Stimulated activated memory B cell treated with anti-CD40 and anti-IgM and Interleukin-4, amounts not matched to agents 10 μg/mL and 1 μg/mL and 100 μg/mL, for 72 hours (primary cell): ENCODE measurements at places on chromosomes 7 and 10.

- ATAC-seq: no peak
Measured at GRCh38 chr7:98483276-98483963, 82.5 kb upstream of the BAIAP2L1 start.

- ATAC-seq: no peak
Measured at GRCh38 chr7:53418834-53419482, 383.5 kb downstream of the POM121L12 start.

DNA sequence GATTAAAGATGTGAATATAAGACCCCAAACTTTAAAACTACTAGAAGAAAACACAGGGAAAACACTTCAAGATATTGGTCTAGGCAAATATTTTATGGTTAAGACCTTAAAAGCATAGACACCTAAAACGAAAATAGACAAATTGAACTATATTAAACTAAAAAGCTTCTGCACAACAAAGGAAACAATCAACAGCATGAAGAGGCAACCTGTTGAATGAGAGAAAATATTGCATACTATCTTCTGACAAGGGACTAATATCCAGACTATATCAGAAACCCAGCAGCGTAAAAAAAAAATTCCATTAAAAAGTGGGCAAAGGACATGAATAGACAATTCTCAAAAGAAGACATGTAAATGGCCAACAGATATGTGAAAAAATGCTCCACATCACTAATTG, 18.6 kb downstream of the PAPSS2 start:
- no peak for ATAC-seq

GRCh38 chr7:157006205-157006747, 4.2 kb downstream of the MNX1 start:
- no peak for ATAC-seq

DNA sequence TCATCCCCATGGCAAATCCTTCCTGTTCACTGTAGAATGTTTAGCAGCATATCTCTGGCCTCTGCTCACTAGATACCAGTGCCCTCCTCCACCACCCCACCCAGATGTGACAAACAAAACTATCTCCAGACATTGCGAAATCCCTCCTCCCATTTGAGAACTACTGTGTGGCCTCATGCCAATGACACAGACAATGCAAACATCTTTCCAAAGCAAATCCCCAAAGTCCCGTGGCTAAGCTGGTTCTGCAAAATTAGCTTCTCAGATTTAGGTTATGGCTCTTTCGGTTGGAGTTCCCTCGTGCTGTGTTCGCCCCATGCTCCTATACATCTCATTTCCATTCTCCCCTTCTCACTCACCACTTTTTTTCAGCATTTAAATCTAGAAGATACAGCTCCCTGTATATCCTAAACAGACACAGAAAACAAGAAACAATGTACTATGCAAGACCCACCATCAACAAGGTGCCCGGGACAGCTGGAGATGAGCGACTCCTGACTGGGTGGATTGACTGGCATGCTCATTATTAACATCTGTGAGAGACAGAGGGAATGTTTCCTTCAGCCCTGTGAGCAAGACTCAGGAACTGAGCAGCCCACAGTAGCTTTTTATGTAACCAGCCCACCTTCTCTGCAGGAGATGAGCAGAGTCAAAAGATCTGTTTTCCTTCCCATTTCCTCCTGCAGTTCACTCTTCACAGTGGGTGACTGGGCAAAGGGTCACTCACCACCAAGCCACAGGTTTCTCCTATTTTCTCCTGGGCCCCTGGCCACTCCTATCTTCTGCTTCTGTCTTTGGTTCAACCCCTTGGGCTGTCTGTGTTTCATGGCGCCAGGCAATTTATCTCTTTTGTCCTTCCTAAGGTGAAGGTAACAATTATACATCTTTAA, 225.7 kb upstream of the AOAH start:
- ATAC-seq: no peak

GRCh38 chr7:66804001-66804400, 63.5 kb downstream of the RABGEF1 start:
- ATAC-seq: no peak

- no peak for ATAC-seq
Measured at GRCh38 chr10:92604841-92605240, 11.9 kb downstream of the KIF11 start.

DNA sequence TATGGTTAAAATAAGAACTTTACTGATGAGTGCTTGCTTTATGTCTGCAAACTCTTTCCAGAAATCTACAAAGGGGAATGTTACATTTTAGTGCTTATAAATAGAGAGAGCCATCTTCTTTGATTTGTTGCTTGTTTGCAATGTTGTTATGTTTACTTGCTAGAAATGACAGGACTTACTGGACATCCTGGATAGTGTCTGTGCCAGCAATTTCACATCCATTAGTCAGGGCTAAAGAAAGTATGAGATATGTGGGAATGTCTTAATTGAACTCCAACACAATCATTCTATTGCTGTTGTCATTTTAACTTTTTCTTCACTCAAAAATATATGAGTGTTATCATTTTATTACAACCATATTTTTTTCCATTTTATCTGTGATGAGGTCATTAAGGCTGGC, 453.2 kb downstream of the TNS3 start:
- ATAC-seq: no peak

GRCh38 chr7:124785994-124786393, 20.4 kb upstream of the GPR37 start:
- ATAC-seq: no peak

DNA sequence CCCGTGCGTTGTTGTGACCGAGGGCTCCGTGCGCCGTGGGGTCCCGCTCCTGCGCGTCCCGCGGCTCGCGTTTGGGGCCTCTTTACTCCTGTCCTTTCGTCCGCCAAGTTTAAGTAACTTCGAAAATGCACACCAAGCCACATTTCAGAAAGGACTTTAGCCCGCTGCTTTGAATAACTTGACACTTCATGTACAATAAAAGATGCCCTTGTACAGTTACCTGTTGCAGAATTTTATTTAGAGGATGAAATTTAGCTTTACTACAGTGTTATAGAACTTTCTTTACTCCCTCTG, 459 bp downstream of the SUGCT start:
- no peak for ATAC-seq
